ENCODE measurements at places on chromosomes 6 and 20.

DNA sequence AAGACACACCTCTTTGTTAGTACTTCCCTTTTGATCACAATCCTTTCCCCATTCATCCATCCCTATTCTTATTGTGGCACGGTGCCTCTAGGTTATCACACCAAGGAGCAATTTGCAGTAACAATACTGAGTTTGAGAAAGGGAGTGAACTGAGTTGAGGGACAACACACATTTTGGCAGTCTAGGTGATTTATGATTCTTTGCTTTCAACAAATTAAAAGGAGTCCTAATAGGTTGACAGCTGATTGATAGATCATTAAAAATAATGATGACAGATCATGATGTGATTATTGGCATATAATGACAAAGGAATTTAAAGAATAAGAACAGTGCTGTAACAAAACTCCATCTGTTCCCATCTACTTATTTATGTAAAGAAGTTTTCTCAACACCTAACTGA lies 36.7 kb downstream of the IMPG1 start:
- no peak for DNase-seq

GRCh38 chr6:93932175-93932574 lies 512.8 kb upstream of the EPHA7 start:
- no peak for DNase-seq

GRCh38 chr6:163577404-163577803 lies 162.9 kb downstream of the QKI start:
- no peak for DNase-seq

DNA sequence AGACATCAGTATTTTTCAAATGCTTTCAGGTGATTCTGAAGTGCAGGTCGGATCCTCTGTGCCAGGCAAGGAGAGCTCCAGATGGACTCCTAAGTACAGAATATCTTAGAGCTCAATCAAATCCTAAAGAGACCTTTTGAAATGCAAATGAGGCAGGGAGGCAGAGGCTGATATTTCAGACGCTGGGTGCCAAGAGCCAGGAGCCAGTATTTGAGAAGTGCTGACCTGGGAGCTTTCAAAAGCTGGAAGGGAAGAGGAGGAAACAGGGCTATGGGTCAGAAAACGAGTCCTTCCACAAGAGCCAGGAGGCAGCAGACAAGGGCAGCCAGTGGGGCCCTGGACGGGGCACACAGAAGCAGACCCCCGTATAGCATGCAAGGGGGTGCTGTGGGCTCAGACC lies 46.1 kb upstream of the DSN1 start:
- no peak for DNase-seq

GRCh38 chr6:27478141-27478705 lies 5.3 kb upstream of the ZNF184 start:
- no peak for DNase-seq

- no peak for DNase-seq
These were observed 2.8 kb downstream of the RNF24 start for GRCh38 chr20:4012589-4012988.

GRCh38 chr6:37620519-37620918 lies 77.2 kb downstream of the MDGA1 start:
- no peak for DNase-seq

DNA sequence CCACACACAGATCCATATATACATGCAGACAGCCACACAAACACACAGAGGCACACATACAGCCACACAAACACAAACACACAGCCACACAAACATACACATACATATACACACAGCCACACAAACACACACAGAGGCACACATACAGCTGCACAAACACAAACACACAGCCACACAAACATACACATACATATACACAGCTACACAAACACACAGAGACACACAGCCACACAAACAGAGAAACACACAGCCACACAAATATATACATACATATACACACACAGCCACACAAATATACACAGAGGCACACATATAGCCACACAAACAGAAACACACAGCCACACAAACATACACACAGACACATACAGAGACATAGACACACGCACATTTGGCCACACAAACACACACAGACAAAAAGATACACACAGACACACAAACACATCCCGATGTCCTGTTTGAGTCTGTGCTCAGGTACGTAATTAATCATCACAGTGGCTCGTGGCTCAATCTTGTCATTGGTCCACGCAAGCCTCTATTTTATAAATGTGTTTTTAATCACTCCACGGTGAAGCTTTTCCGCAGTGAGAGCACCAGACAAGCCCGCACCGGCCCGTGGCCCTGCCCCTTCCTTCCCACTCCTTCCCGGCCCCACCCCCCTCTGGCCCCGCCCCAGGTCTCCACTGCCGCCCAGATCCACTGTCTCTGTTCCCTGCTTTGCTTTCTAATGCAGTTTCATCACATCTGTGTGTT lies 135.3 kb downstream of the CDH4 start:
- no peak for DNase-seq

- no peak for DNase-seq
These were observed 55.6 kb downstream of the CARMIL1 start for GRCh38 chr6:25334793-25335192.

GRCh38 chr20:48287021-48287494 lies 501.8 kb upstream of the SULF2 start:
- no peak for DNase-seq

GRCh38 chr20:4902788-4903187 lies 98.5 kb downstream of the SLC23A2 start:
- no peak for DNase-seq

GRCh38 chr6:143160439-143161220 lies 99.9 kb downstream of the AIG1 start:
- no peak for DNase-seq

GRCh38 chr6:36692220-36692619 lies 5.4 kb upstream of the RAB44 start:
- no peak for DNase-seq

- no peak for DNase-seq
These were observed 6.6 kb upstream of the SERPINB9 start for GRCh38 chr6:2909718-2910117.

- DNase-seq: no peak
These were observed at the start of gene CCN2 for GRCh38 chr6:131950767-131951575. Gene CCN2 (minus strand): TSS chr6:131951372. CDS start chr6:131951172, 200 bp downstream.

- no peak for DNase-seq
These were observed 250.4 kb downstream of the C6orf118 start for GRCh38 chr6:165059032-165059431.

GRCh38 chr20:16944745-16945144 lies 196.6 kb downstream of the OTOR start:
- DNase-seq: no peak

Measured in NCI-H510A (cell line).